Endothelial cell of umbilical vein (primary cell): ENCODE measurements at places on chromosomes 2 and 18.

DNA sequence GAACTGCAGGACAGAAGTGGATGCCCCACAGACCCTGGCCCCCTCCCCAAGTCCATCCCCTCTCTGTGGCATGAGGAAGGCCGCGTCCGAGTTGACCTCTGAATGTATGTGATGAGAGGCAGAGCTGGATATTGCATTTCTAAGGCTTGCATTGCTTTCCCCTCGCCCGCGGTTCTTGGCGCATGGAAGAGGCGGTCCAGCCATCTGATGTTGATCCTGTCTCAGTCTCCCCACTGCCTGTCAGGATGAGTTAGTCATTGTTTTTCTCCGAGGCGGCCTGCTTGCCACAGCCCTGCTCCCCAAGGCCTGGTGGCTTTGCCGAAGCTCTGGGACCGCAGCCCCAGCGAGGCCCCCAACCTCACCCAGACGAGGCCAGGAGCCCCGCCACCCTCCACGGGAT is 88.6 kb downstream of the SMAD7 start:
- no peak for DNase-seq

GRCh38 chr2:101823347-101823791 is 125.9 kb downstream of the MAP4K4 start:
- peak; percentile 79 for DNase-seq

- no peak for DNase-seq
These were observed 72.8 kb upstream of the CTDP1 start for GRCh38 chr18:79606621-79607331.

- DNase-seq, result no peak
These were observed 171.9 kb upstream of the CNTNAP5 start for GRCh38 chr2:123853161-123853560.

DNA sequence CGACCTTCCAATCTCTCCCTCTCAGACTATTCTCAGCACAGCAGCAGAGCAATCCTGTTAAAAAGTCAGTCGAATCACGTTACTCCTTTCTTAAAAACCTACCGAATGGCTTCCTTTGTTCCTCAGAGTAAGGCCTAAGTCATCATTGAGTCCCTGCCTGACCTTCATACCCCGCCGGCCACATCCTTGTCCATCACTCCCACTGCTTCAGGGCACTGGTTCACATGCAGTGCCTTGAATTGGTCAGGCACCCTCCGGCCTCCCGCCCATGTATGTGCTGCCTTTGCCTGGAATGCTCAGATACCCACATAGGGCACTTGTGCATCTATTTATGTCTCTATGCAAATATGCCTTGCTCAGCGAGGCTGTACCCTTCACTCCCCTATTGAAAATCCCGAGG is 206.4 kb downstream of the DLGAP1 start:
- no peak for DNase-seq

- no peak for DNase-seq
These were observed 21.9 kb downstream of the ARPC2 start for GRCh38 chr2:218238887-218239286.

GRCh38 chr2:9918275-9918674 is 33.2 kb upstream of the GRHL1 start:
- peak; percentile 60 for DNase-seq

GRCh38 chr2:223043164-223043941 is 8.6 kb upstream of the KCNE4 start:
- DNase-seq, result peak; percentile 22

DNA sequence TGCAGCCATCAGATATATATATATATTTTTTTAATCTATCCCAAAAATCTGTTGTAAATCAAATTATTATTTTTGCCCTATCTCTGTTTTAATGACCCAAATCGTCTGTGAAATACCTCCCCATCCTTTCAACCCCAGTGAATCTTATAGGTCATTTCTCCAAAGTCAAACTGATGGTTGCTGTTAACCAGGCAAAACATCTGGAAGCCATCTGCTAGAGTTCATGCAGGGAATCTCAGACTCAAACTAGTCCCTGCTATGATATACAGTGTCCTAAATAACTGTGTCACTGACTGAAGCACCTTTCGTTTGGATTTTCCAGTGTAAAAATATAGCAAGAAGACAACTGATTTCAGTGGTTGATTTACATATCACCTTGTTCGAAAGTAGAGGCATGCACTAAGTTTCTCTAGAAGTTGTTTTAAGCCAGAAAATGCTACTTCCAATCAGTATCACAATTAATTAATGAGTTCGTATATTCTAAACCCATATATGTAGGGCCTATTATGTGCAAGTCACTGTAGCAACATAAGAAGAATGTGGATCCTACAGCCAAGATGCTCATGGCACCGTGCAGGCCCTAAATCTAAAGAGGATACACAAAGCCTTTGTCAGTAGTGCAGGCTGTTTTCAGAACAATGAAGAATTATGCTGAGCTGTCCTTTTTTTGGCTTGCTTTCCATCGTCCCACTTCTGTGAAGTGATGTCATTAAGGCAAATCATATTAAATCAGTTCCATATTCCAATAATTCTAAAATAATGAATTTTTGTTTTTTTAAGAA is 566.0 kb downstream of the STK39 start:
- DNase-seq, result no peak

GRCh38 chr2:223797037-223797436 is 40.3 kb downstream of the AP1S3 start:
- peak; percentile 87 for DNase-seq

GRCh38 chr2:238286551-238286950 is 1.9 kb downstream of the PER2 start:
- DNase-seq, result no peak

DNA sequence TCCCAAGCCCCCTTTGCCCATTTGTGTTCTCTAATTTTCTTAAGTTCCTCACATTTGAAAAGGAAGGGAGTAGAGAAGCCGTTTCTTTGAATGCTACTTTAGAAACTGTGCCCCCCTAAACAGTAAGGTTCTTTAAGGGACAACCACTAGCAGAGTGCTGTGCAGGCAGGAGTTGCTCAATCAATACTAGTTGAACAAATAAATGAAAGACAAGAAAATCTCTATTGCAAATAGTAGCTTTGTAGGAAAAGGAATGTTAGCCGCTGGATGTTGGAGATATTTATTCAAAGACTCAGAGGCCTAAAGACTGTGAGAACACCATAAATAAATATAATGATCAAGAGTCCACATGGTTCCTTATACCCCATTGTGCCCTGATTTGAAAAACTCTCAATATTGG is 119.8 kb upstream of the SMAD7 start:
- DNase-seq, result no peak

GRCh38 chr2:145323512-145323911 is 803.6 kb upstream of the ZEB2 start:
- peak; percentile 45 for DNase-seq

- DNase-seq, result no peak
These were observed 682 bp upstream of the LNPK start for GRCh38 chr2:176002688-176003210.

DNA sequence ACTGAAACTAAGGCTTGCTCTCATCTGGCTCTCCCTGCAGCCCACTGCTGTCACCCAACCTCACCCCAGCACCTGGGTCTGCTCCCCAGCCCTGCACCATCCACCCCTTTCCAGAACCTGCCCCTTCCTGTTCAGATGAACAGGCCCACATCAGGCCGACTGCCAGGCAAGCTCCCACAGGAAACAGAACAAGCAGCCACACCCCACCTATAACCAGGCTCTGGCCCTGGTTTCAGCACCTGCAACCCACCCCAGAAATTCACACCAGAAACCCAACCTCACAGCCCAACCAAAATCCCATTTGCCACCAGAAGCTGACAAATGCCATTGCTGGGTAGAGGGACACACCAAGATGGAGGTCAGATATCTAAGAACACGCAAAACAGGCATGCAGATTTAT is 159.2 kb upstream of the ID2 start:
- no peak for DNase-seq

- no peak for DNase-seq
These were observed 368.8 kb downstream of the PLCL1 start for GRCh38 chr2:198173242-198173641.

DNA sequence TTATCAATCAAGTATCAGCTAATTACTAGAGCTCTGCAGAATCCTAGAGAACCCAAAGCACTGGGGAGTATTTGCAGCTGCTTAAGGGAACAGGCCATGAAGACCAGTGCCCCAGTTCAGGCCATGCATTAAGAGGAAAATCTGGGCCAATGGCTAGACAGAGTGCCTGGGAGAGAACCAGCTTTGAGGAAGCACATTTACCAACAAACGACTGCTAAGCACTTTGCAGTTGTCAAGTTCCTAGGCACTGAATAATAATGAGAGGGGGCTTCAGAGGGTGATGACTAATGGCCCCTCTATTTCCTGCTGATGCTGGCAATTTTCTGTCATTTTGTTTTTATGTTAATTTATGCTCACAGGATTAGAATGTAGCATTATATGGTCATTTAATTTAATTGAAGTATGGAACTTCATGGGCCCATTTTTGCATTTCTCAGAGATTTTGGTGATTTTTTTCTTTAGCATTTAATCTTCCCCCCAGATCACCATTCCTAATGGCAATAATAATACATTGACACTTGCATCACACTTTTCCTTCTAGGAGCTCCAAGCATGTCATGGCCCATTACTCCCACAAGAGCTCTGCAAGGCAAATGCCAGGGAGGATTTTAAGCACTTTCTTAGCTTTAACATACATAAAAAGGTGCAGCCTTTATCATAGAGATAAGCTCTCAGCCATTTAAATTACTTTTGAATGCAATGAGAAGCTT is 147.7 kb upstream of the SPATS2L start:
- DNase-seq, result no peak

GRCh38 chr2:22290302-22290701 is 1094.7 kb upstream of the KLHL29 start:
- no peak for DNase-seq

DNA sequence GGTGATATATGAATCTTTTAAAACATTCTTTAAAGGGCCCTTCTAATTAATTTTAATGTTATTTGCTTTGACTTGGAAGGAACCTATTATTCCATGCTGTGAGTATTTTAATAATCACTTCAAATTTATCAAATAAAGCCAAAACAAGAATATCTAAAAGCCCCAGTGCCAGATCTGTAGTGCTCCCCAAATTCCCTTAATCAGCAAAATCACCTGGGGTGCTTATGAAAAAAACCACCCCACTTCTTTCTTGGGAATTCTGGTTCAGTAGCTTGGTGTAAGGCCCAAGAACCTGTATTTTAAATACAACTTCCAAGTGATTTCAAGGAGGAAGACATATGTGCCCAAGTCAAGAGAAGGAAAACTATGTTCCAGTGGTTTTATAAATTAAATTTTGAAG is 202.4 kb upstream of the OSR1 start:
- DNase-seq, result no peak

GRCh38 chr2:156147594-156148330 is 184.8 kb downstream of the NR4A2 start:
- DNase-seq, result no peak

DNA sequence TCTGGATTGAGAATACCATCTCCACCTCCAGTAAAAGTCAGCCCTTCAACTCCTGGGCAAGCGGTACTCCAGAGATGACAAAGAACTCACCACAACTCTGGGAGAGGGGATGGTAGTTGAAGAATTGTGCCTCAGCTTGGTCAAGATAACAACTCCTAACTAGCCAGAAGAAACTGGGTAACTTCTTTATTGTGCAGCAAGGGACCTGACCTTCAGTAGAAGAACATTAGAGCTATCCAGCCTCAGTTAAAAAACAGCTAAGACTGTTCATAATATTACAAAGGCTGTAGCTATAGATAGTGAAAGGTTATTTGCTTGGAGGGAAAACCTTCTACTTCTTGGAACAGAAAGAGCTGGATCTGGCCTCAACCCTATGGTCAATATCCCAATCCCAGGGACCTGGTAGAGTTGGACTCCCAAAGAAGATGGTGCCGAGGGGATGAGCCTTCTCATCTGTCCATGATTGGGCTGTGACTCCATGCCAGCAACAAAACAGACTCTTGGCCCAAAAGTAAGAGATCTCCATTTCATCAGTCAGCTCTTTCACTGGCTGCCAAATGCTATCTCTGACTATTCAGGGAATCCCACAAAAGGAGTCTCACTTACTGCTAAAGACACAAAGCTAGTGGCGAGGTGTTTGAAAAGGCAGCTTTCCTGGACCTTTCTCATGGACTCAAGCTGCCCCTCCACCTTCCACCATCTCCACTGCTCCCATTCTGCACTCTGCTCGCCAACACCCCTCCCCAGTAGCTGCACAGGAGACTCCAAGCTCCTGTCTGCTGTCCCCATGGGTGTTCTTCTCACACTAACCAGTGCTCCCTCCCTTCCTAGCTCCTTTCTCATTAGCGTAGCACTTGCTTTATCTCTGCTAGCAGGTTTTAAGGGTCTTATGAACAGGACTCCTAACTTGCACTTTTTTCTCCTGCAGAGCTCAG is 145.8 kb downstream of the CAPN13 start:
- DNase-seq, result no peak

DNA sequence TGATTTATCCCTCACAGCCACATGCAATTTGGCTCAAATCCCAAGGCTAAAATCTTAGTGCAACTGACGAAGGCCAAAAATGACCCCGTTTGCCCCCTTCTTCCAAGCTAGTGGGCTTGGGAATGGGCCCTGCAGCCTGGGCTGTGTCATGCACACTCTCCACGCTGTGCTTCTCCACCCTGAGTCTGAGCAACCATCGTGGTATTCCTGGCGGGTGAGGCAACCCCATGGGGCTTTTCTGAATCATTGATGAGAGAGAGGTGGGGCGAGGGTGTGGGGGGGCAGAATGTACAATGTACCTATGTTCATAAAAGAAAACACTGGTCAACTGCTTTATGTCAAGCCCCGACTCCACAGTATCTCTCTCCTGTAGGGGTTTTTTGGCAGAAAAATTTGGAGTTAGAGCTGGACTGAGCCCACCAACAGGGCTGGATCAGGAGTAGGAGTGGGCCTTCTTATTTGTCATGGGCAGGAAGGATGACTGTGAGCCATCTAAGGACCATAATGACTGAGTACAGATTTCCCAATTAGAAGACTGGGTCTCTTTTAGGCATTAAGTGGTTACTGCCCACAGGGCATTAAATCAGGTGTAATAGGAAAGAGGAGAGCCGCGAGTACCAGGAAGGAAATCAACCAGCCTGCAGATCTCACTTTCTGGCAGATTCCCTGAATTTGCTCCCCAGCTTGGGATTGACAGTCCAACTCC is 8.9 kb downstream of the SULT1C2 start:
- DNase-seq, result no peak

- DNase-seq, result peak; percentile 5
These were observed 25.2 kb downstream of the IFIH1 start for GRCh38 chr2:162293122-162293786.

- no peak for DNase-seq
These were observed 50.8 kb downstream of the RTTN start for GRCh38 chr18:70154591-70155194.

GRCh38 chr2:14632133-14632936 is at the start of gene LRATD1:
Gene LRATD1 (plus strand): TSS chr2:14632717. CDS start chr2:14633980, 1,263 bp downstream.
- DNase-seq, result peak; percentile 22

- no peak for DNase-seq
These were observed 35.5 kb upstream of the CYTIP start for GRCh38 chr2:157479081-157480027.

GRCh38 chr2:121333834-121334558 is 49.0 kb upstream of the TFCP2L1 start:
- DNase-seq, result no peak

- no peak for DNase-seq
These were observed 234.1 kb downstream of the XIRP2 start for GRCh38 chr2:167122389-167122788.

- no peak for DNase-seq
These were observed 1709.1 kb upstream of the LRRTM1 start for GRCh38 chr2:82013641-82014040.

- DNase-seq, result no peak
These were observed 2.9 kb upstream of the IGFBP5 start for GRCh38 chr2:216698293-216698692.

GRCh38 chr2:237754626-237755248 is 43.8 kb upstream of the RBM44 start:
- DNase-seq, result no peak

- peak; percentile 78 for DNase-seq
These were observed 147.8 kb upstream of the MMADHC start for GRCh38 chr2:149735237-149735958.

- DNase-seq, result no peak
These were observed 97.0 kb downstream of the NEB start for GRCh38 chr2:151637271-151637781.
